Dermis blood vessel endothelial cell (primary cell): ENCODE measurements at places on chromosomes 12 and 14. TPM values are rescaled to one million over a fixed set of nuclear protein-coding genes. Genes with fewer than 3 reads are reported as not detected.

The GCN1 gene
- total RNA-seq, result 162 and 166 TPM in 2 replicates

The ALKBH1 gene
- 12.0 and 14.1 TPM in 2 replicates for total RNA-seq

The OLR1 gene
- total RNA-seq, result not detected in 2 replicates

The PTGES3 gene
- 54.1 and 116 TPM in 2 replicates for total RNA-seq

The TMEM229B gene
- total RNA-seq, result 1.1 and 1.4 TPM in 2 replicates

The PRORP gene
- 39.8 and 41.6 TPM in 2 replicates for total RNA-seq

The PYGL gene
- total RNA-seq, result 64.5 and 99.6 TPM in 2 replicates

The CLEC9A gene
- total RNA-seq, result not detected in 2 replicates

The TMEM119 gene
- total RNA-seq, result under 0.01 TPM in 1 of 2 replicates, not detected in the other

The ADGRD1 gene
- 0.17 and 0.33 TPM in 2 replicates for total RNA-seq

The CAPZA3 gene
- not detected in 2 replicates for total RNA-seq

The MUCL1 gene
- total RNA-seq, result not detected in 2 replicates

The ACTN1 gene
- total RNA-seq, result 233 and 441 TPM in 2 replicates

The CLEC4D gene
- not detected in 2 replicates for total RNA-seq

The RNASE1 gene
- 28.6 and 64.0 TPM in 2 replicates for total RNA-seq

The C1R gene
- 2.0 TPM in 2 replicates for total RNA-seq

The LRIG3 gene
- total RNA-seq, result 28.9 and 39.8 TPM in 2 replicates

The TXNDC16 gene
- total RNA-seq, result 3.4 and 4.7 TPM in 2 replicates

The RNASE7 gene
- not detected in 2 replicates for total RNA-seq

The ING4 gene
- total RNA-seq, result 44.0 and 61.1 TPM in 2 replicates

The SERPINA4 gene
- not detected in 2 replicates for total RNA-seq

The THTPA gene
- 6.0 and 10.6 TPM in 2 replicates for total RNA-seq

The WNT1 gene
- total RNA-seq, result not detected in 2 replicates

The APPL2 gene
- total RNA-seq, result 21.4 and 22.1 TPM in 2 replicates

The CCDC177 gene
- not detected in 2 replicates for total RNA-seq

The MDM2 gene
- total RNA-seq, result 201 and 318 TPM in 2 replicates
